ENCODE measurements at places on chromosomes 16 and 17. TPM values are rescaled to one million over a fixed set of nuclear protein-coding genes. Genes with fewer than 3 reads are reported as not detected.

Gene ATP2A3
- 1.7 TPM for total RNA-seq

Gene NXN
- 86.4 TPM for total RNA-seq

GRCh38 chr17:39196808-39197291 is 619 bp downstream of the CACNB1 start:
- peaks cover 24% of the 10 kb centered on the region for H3K36me3 ChIP-seq
- H3K4me3 ChIP-seq: peak overlapping the region; percentile 80
- no peaks in the 10 kb centered on the region for H3K27me3 ChIP-seq
- peaks cover 64% of the 10 kb centered on the region for H3K4me1 ChIP-seq

DNA sequence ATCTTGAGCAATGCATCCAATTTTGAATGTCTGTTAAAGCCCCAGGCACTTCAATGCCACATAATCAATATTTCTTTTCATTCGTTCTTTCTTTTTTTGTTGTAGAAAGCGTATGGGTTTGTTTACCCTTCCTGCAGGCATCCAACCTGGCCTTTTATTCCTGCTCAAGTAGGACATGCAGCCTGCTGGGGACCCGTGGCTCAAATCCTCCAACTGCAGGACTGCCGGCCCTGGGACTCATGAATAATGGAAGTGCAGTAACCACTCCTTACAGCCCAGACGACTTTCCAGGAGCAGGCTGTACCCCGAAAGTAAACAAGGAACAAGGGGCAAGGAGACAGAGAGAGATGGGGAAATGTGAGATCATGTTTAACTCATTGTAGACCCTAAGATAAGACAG is 126.4 kb downstream of the SALL1 start:
- no peaks in the 10 kb centered on the region for H3K36me3 ChIP-seq
- H3K4me3 ChIP-seq: no peak overlapping the region
- no peaks in the 10 kb centered on the region for H3K4me1 ChIP-seq
- no peak for DNase-seq

- H3K4me3 ChIP-seq: no peak overlapping the region
- no peak overlapping the region for H3K27ac ChIP-seq
- no peak for DNase-seq
Measured at GRCh38 chr16:81437865-81438264, 6.7 kb upstream of the CMIP start.

GRCh38 chr16:10296956-10297340 is 88.9 kb upstream of the ATF7IP2 start:
- no peaks in the 10 kb centered on the region for H3K36me3 ChIP-seq
- DNase-seq: no peak
- no peak overlapping the region for H3K4me3 ChIP-seq

DNA sequence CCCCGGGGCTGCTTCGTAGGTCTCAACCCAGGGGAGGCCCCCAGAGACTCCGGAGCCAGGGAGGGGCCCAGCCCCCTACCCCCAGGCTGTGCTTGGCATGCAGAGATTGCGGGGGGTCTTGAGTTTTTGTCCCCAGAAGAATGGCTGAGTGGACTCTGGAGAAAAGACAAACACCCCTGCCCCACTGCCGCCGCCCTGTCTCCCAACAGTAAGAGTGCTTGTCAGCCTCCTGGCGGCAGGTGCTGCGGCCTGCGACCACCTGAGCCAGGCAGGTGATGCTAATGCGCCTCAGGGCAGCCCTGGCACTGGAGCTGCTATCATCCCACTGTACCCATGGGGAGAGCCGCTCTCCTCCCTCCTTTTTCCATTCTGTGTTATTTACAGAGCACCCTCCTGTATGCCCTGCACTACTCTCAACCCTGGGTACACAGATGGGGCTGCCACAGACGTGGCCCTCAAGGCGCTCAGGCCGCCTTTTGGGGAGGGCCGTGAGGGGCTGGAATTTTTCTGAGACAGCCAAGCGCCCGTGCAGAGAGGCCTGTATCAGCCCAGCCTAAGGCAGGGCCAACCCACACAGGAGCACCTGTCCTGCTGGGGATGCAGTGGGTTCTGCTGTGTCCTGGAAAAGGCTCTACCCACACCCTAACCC is 2.6 kb upstream of the IL17C start:
- DNase-seq: no peak
- no peak overlapping the region for H3K27ac ChIP-seq
- no peak overlapping the region for H3K4me3 ChIP-seq
- H3K4me1 ChIP-seq: peaks cover 4% of the 10 kb centered on the region
- peaks cover 6% of the 10 kb centered on the region for H3K36me3 ChIP-seq
- H3K27me3 ChIP-seq: peaks cover 7% of the 10 kb centered on the region

DNA sequence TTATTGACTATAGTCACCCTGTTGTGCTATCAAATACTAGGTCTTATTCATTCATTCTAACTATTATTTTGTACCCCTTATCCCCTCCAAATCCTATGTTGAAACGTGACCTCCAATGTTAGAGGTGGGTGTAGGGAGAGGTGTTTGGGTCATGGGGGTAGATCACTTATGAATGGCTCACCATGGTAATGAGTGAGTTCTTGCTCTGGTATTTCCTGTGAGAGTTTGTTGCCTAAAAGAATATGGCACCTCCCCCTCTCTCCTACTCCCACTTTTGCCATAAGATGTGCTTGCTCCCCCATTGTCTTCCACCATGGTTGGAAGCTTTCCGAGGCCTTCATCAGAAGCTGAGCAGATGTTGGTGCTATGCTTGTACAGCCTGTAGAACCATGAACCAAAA is 59.3 kb upstream of the BRD7 start:
- H3K27me3 ChIP-seq: peaks cover 14% of the 10 kb centered on the region
- peaks cover 3% of the 10 kb centered on the region for H3K4me1 ChIP-seq
- no peak overlapping the region for H3K4me3 ChIP-seq
- no peak for DNase-seq
